ENCODE measurements at places on chromosomes 1 and 21. TPM values are rescaled to one million over a fixed set of nuclear protein-coding genes. Genes with fewer than 3 reads are reported as not detected.

OPTC gene
- not detected for total RNA-seq

COL8A2 gene
- under 0.01 TPM for total RNA-seq

F3 gene
- total RNA-seq, result 2.3 TPM

NIBAN1 gene
- 4.5 TPM for total RNA-seq

MEAF6 gene
- total RNA-seq, result 57.5 TPM

FAM151A gene
- total RNA-seq, result not detected

OR2G6 gene
- total RNA-seq, result not detected

PROK1 gene
- not detected for total RNA-seq

HSD3B2 gene
- not detected for total RNA-seq

TMEM234 gene
- total RNA-seq, result 11.1 TPM

NLRP3 gene
- 2.6 TPM for total RNA-seq

MRPL55 gene
- 76.3 TPM for total RNA-seq

PLA2G2F gene
- total RNA-seq, result not detected

SH2D2A gene
- 0.97 TPM for total RNA-seq

ZNF683 gene
- not detected for total RNA-seq

DISP3 gene
- under 0.01 TPM for total RNA-seq
